ENCODE measurements at places on chromosomes 6 and 20.

DNA sequence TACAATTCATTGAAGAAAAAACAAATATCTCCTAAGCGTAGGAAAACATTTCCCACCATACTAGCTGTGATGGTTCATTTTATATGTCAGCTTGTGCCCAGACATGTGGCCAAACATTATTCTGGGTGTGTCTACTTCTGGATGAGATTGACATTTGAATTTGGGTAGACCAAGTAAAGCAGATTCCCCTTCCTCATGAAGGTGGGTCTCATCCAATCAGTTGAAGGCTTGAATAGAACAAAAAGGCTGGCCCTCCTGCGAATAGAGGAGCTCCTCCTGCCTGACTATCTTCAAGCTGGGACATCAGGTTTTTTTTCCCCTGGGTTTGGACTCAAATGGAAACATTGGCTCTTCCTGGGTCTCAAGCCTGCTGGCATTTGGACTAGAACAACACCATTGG lies 113.6 kb downstream of the DHX35 start:
- no peak for DNase-seq

DNA sequence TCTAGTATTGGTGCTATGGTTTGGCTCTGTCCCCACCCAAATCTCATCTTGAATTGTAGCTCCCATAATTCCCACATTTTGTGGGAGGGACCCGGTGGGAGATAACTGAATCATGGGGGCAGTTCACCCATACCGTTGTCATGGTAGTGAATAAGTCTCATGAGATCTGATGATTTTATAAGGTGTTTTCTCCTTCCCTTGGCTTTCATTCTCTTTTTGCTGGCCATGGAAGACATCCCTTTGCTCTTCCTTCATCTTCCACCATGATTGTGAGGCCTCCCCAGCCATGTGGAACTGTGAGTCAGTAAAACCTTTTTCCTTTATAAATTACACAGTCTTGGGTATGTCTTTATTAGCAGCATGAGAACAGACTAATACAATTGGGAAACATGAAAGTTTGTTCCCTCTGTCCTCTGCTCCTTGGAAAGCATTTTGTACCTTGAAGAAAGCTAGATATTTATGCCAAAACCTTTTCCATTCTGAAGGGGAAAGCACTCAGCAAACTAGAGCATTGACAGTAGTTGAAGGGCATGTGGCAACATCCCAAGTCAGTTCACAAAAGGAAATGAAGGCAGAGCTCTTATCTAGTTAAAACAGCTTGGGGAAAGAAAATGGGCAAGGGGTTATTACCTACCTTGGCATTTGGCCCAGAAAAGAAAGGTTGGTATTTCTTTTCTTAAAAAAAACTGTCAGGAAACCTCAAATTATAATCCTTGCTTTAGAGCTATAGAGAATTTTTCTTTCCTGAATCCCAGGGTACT lies 10.7 kb upstream of the TNFAIP3 start:
- DNase-seq, result no peak

DNA sequence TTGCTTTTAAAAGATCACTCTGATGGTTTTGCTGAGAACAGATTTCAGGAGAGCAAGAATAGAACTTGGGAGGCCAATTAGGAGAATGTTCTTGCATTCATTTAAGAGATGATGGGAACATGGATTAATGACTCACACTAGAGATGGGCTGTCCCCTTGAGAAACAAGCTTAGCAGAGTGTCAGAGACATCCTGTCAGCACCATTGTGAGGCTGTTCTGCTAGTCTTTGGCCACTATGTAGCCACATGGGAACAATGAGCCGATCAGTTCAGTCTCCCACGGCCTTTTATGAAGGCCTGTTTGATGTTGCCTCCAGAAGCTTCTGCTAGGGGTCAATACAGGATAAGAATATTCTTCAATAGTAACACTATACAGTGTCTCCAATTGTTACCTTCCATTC lies 113.0 kb upstream of the EYA4 start:
- no peak for DNase-seq

- DNase-seq, result no peak
Measured at GRCh38 chr20:40741507-40742106, 52.6 kb upstream of the MAFB start.

- DNase-seq, result no peak
Measured at GRCh38 chr20:33651562-33652048, 10.5 kb upstream of the C20orf144 start.

DNA sequence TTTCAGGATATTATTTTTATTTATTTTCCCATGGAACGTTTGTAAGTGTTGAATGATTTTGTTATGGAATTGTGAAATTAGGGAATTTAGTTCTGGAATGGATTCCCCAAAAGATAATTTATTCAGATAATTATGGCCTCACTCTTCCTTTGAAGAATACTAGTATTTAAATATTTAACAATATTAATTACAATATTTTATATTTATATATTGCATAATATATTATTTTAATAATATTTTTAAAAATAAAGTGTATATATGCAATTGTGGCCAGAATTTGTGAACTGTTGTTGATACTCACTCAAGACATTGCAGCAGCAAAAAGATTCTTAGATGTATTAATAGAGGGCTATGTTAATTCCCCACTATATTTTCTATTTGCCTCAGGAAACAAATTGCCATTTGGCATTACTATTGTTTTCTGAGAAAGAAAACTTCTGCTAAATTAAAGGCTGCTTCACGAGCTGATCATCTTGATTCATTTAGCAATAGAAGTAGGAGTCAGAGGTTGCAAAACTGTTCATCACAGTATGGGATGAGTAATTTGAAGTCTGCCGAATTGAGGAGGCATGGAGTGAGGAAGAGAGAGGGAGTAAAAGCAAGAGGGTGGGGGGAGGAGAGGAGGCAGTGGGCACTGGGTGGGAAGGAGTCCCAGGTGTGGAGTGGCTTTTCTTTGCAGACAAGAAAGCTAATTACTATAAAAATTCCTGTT lies 729.2 kb downstream of the DHX35 start:
- no peak for DNase-seq

DNA sequence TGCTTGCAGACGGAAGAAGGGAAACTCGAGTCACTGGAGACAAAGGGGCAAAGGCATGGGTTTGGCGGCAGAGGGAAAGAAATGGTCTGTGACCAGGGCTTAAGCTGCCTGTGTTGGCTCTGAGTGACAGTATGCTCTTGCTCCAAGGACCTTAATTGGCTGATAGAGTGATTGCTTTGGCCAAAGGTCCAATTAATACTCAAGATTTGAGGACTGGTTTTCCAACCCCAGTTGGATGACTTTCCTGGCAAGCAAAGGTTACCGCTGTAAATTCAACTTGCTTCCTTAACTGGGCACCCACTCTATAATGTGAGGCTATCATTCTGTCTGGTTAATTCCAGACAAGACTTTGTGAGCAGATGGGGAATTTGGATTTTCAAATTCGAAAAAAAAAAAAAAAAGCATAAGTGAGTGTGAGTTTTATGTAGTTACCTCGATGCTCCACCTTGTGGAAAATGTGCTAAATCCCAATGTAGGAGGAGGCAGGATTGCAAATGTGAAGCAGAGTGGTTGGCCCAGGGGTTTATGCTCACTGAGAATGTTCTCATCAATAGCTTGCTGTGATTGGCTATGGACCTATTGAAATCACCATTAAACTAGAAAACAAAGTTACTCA lies 150.7 kb upstream of the GMDS start:
- no peak for DNase-seq

DNA sequence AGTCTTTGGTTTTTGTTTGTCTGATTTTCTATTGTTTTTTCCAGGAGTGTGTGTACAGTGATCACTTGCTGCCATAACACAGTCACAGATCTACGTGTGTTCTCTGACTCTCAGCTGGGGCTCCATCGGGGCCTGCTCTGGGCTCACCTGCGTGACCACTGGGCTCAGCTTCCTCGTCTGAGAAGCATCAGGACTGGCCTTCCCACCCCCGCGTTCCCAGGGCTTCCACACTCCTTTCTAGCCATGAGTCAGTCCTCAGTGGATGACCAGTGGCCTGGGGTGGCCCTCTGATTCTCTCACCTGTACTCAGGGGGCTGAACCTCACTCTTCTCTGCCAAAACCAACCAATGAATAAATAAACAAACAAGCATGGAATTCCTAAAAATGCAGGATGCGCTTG lies 14.5 kb downstream of the THBS2 start:
- DNase-seq, result no peak

DNA sequence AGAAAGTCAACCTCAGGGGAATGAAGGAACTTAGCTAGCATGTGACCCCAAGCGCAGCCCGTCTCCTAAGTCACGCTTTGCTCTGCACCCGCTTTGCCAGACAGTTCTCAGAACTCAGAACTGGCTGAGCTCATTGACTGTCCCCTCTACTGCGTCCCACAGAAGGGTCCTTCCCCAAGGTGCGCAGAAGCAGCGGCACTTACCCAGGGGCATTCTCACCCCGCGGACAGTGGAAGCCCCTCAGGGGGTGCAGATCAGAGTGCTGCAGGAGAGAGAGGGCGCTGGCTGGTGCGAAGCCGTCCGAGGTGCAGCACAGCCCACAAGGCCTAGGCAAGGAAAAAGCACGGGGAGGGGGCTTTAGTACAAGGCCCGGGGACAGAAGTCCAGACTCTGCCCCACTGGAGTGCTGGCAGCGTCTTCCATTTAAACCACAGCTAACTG lies 807 bp downstream of the SNHG17 start:
- no peak for DNase-seq

- DNase-seq, result peak; percentile 9
Measured at GRCh38 chr6:16511040-16511660, 250.1 kb downstream of the ATXN1 start.

- no peak for DNase-seq
Measured at GRCh38 chr20:63692436-63693082, 3.9 kb upstream of the TNFRSF6B start.

GRCh38 chr6:49668083-49668511 lies 31.5 kb upstream of the RHAG start:
- no peak for DNase-seq

- no peak for DNase-seq
Measured at GRCh38 chr6:168447282-168447681, 6.3 kb downstream of the SMOC2 start.

GRCh38 chr6:125746731-125747588 lies 2.5 kb upstream of the HEY2 start:
- no peak for DNase-seq

DNA sequence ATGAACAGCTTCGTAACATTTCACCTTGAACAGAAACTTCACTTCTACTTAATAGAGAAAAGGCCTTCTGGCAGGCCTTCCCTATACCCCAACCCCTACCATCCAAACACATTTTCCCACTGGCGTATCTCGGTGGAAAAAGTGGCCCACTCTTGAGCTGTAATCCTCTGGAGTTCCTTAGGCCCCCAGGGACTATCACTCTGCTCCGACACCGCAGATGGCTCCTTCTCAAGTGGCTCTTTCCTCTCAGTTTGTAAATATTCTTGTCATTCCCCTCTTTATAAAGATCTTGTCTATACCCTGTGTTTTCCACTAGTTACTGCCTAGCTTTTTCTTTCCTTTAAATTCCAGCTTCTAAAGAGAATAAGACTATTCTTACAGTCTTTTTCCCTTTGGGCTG lies 108.7 kb downstream of the MYB start:
- DNase-seq, result no peak

- DNase-seq, result no peak
Measured at GRCh38 chr6:11609324-11610071, 71.9 kb downstream of the TMEM170B start.

GRCh38 chr6:122147291-122147690 lies 252.2 kb upstream of the HSF2 start:
- DNase-seq, result no peak

GRCh38 chr6:117795234-117795633 lies 111.8 kb upstream of the SLC35F1 start:
- no peak for DNase-seq

DNA sequence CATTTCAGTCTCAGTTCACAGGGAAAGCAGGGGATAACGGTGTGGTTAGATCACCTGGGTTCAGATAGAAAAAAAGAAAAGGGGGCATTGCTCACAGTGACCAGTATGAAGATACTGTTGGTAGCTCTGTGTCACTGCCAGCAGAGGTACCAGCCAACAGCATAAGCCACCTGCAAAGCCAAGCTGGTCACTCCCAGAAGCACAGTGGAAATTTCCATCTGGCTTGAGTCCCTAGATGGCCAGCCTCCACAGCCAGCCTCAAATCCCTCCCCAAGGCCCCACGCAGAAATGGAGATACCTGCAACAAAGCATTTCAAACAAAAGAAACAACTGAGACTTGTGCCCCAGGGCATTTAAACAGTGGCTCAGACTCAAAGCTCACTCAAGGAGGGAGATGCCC lies 11.6 kb downstream of the DEFB127 start:
- no peak for DNase-seq

DNA sequence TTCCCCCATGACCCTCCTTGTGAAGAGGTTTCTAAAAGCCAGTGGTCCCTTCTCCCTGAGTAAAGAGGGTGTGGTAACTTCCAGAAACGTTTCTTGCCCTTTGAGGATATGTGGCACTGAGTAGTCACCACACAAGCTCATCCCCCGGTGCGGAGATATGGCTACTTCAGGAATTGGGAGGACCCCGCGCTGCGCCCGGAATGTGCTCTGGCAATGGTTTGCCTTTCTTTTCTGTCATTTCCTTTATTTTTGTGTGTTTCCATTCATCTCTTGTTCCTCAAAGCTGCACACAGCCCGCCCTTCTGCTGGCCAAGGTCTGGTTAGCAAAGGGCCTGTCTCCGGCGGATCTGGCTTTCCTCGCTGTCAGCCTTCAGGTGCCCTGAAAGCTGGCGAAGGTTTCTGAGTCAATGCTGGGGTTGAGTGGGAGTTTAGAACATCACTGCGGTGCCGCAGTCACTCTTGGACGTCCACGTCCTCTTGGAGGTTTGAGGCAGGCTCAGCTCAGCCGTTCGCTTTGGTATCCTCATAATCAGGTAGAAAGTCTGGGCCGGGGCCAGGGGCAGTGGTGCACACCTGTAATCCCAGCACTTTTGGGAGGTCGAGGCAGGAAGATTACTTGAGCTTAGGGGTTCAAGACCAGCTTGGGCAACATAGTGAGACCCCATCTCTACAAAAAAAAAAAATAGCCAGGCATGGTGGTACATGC lies 67.2 kb downstream of the TCP11 start:
- no peak for DNase-seq

DNA sequence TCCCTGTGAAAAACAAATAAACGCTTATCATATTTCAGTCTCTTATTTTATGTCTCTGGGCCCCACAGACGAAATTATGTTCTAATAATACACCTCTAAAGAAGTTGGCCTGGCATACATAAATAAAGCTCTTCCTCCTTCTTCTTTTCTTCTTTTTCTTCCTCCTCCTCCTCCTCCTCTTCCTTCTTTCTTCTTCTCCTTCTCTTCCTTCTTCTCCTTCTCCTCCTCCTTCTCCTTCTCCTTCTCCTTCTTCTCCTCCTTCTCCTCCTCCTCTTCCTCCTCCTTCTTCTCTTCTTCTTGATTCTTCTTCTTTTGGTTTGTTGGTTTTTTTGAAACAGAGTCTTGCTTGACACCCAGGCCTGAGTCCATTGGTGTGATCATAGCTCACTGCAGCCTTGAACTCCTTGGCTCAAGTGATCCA lies 41.8 kb upstream of the PTPN1 start:
- no peak for DNase-seq

Measured in NCI-H2081 treated with DMSO at 0.1 percent for 48 hours (cell line).